ENCODE measurements at places on chromosomes 12 and 14. TPM values are rescaled to one million over a fixed set of nuclear protein-coding genes. Genes with fewer than 3 reads are reported as not detected.

Gene GDF3
- total RNA-seq, result not detected

Gene ADCY4
- total RNA-seq, result 106 TPM

Gene PLEKHG7
- not detected for total RNA-seq

Gene TC2N
- total RNA-seq, result 0.39 TPM

Gene OSGEP
- 45.1 TPM for total RNA-seq

All from articular chondrocyte of knee joint (primary cell).